ENCODE measurements at places on chromosomes 13 and 19.

DNA sequence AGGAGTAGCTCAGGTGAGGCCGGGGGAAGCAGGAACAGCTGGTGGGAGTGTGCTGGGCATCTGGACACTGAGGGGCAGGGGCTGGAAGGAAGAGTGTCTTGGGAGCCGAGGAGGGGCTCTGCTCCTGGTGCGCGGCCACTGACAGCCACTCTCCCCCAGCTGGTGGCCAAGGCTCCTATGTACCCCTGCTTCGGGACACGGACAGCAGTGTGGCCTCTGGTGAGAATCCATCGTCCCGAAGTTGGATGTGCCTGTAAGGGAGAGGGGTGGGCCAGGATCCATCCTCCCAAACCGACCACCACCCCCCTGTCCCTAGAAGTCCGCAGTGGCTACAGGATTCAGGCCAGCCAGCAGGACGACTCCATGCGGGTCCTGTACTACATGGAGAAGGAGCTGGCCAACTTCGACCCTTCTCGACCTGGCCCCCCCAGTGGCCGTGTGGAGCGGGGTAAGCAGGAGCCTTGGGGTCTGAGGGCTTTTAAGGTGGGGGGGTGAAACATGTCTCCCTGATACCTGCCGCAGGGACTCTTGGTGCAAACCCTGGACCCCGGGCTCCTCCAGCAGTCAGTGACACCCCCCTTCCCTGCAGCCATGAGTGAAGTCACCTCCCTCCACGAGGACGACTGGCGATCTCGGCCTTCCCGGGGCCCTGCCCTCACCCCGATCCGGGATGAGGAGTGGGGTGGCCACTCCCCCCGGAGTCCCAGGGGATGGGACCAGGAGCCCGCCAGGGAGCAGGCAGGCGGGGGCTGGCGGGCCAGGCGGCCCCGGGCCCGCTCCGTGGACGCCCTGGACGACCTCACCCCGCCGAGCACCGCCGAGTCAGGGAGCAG lies 2.0 kb upstream of the USF2 start:
- no peak for DNase-seq

- peak; percentile 17 for DNase-seq
Observed at GRCh38 chr19:8158411-8159074, 9.2 kb upstream of the FBN3 start.

DNA sequence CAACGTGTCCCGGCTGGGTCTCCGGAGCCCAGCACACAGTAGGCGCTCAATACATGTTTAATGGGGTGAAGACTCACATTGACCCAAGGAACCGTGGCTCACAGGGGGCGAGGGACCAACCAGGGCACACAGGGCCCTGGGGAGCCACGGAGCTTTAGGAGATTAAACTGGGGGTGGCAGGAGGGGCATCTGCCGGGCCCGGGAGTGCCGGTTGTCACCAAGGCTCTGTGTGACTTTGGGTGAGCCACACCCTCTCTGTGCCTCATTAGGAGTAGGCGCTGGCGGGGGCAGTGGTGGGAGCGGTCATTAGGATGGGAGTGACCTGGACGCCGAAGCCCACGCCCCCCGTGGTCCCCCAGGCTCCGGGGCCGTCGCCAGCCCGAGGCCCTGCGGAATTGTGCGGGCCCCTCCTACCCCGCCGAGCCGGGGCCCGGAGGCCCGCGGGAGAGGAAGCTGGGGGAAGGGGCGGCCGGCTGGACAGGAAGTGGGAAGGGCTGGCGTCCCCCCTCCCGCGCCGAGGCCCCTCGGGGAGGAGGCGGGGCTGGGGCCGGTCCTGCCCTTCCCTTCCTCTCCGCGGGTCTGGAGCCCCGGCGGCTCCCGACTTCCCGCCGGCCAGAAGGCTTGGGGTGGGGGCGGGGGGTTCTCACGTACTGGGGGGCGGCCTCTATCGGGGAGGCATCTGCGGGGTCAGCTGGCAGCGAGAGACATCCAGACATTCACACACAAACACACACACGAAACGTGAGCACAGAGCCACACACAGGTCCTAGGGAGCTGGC lies 1.8 kb upstream of the SSBP4 start:
- DNase-seq, result no peak

GRCh38 chr13:89568276-89568675 lies 1779.2 kb upstream of the MIR17HG start:
- DNase-seq, result no peak

GRCh38 chr19:47357788-47358680 lies 8.9 kb downstream of the DHX34 start:
- DNase-seq, result no peak

DNA sequence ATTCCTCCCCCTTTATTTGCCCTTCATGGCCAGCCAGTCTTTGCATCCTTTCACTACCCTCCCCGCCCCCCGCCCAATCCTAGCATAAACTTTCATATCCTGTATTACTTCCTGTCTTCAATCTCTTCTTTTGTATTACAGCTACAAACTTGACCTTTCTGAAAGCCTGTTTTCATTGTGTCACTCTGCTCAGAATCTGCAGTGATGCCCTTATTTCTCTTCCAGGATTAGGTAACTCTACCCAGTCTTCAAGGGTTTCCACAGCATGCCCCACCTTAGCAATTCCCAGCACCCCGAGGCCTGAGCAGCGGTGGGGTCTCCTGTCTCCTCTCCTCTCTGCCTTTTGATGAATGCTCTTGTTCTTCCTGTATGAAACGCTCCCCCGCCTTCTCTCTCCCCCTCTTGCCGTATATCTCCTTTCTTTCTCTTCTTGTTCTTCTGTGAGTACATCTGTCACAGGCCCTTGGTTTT lies 145.6 kb downstream of the SHISA2 start:
- no peak for DNase-seq

- DNase-seq, result no peak
Observed at GRCh38 chr13:21638319-21639282, 32.3 kb upstream of the FGF9 start.

DNA sequence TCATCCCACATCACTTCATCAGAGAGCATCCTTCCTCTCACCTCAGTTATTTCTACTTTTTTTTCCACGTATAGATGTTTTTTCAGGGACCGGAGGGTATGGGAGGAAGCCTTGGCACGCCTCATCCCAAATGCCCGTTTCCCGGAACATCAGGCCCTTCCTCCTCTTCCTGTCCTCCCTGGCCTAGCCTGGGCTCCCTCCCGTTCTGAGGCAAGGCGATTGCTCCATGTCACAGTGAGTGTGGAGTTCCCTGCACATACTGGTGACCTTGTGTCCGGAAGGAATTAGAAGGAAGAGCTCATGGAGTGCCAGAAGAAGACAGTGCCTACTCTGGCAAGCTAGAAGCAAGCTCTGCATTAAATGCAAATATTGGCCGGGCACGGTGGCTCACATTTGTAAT lies 1.1 kb upstream of the ZNF627 start:
- DNase-seq, result no peak

- DNase-seq, result no peak
Observed at GRCh38 chr13:91406619-91407018, 8.2 kb downstream of the GPC5 start.

- DNase-seq, result no peak
Observed at GRCh38 chr13:78393286-78394142, 209.8 kb downstream of the POU4F1 start.

DNA sequence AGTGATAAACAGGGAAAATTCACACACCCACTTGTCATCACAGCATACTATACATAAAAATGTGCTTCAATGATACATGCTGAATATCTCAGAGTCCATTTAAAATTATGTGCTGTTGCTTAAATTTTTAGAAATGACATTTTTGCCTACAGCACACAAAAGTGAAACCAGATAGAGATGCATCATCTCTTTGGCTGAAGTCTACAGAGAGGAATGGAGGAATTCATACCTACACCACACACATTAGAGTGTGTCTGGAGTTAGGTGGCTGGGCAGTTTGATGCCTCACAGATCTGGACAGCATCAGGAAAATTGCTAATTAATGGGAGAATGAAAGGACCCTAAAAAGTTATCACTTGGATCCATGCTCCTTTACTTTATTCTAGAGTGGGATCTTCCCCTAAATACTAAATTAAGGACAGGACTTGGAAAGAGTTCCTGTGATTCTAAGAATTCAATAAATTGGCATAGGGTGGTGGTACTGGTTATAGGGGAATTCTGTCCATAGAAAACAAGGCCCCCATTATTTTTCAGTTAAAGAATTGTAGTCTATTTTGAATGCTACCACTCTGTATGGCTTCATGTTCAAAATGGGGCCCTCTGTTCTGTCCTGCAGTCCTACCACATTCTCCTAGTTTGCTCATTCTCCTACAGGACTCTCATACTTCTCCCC lies 41.3 kb downstream of the RCBTB2 start:
- DNase-seq, result no peak

Data from stimulated activated CD8-positive, alpha-beta memory T cell treated with anti-CD3 and anti-CD28 coated beads, Interleukin-4, amount 100 ng/mL, for 1 hour (primary cell).